Stimulated activated CD4-positive, alpha-beta T cell treated with anti-CD3 and anti-CD28 coated beads, TNF-alpha, amount 100 ng/mL, for 24 hours (primary cell): ENCODE measurements at places on chromosomes 2 and 18.

GRCh38 chr2:12931186-12931844 lies 214.6 kb downstream of the TRIB2 start:
- DNase-seq = no peak

- peak; percentile 46 for DNase-seq
These were observed at the start of gene TMEM237 for GRCh38 chr2:201643216-201643890. Gene TMEM237, minus strand, starts transcription at chr2:201643503. Its CDS starts 103 bp downstream, at chr2:201643400.

GRCh38 chr18:79904357-79905147 lies 46.9 kb downstream of the SLC66A2 start:
- DNase-seq = no peak

DNA sequence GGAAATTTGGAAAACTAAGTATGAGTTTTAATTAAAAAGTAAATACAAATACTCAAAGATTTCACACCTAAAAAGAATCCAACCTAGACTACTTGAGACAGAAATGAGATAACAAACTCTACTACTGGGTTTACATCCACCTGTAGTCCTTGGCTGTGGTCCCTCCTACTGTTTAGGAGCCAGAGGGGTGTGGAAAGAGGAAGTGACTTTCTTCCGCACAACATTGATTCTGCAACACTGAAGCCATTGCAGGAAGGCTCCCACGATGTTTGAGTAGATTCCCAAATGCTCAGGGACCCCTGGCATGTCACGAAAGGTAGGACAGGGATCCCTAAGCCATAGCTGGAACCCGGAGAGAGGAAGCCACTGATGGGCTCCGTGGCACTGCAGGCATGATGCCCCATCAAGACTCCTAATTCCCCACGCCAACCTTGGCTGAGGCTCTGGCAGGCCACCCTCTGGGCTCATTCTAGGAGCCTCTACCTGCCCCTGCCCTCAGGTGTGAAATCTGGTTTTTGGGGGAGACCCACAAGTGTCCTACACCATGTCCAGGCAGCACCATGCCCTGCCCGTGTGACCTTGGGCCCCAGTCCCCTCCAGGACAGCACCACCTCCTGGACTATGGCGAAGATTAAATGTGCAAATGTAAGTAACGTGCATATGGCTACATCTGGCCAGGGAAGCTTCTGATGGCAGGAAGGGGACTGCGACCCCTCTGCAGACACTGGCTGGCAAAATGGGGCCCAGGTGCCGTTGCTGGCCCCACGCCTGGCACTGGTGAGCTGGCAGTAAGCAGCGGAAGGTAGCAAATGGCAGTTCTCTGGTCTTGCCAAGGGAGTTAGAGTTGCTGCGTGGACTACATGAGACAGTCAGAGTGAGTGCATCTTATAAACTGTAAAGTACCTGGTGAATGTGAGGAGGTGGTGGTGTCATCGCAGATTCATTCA lies 38.2 kb upstream of the MAL start:
- no peak for DNase-seq

- no peak for DNase-seq
These were observed 15.5 kb upstream of the ABCB11 start for GRCh38 chr2:169046440-169047151.

GRCh38 chr2:225052703-225053102 lies 10.4 kb upstream of the DOCK10 start:
- no peak for DNase-seq

DNA sequence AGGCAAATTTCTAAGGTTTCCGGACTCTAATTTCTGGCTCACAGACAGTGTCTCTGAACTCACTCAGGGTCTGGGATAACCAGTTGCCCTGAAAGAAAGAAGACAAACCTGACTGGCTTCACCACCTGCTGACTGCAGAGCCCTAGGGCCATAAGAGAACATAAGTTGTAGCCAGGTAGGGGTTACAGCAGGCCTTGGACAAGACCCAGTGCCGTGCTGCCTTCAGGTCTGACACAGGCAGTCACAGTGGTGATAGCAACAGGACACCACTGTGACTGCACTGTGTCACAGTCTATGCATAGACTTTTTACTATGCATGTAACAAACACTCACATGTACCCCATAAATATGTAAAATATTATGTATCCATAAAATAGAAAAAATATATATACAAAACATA lies 508.5 kb downstream of the PID1 start:
- DNase-seq = no peak

DNA sequence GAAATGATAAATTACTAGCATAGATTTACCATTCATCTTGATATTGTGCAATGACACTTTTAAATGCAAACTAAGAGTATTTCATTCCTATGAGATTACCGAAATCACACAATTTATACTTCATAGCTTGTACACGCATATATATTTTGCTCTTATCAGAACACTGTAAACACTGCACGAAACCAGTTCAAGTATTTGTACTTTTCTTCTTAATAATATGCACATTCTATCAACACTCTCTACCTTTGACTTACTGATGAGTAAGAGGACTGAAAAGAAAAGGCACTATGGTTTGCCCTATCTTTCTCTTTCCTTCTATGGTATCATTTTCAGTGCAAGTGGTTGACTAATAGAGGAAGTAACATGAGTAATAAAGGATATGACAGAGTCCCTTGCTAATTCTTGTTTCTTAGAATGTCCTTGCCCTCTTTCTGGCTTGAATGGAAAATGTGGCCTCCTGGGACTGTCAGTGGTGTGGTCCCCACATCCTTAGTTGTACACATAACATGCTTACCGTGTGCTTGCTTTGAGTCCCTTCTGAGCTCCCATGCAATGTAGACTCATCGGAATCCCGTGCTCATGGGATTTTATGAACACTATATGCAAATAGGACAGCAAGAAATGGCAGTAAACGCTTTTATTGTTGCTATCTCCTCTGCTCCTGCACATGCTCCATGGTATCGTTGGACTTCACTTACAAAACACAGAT lies 363.5 kb upstream of the TNP1 start:
- no peak for DNase-seq

- no peak for DNase-seq
These were observed 25.2 kb upstream of the SIX3 start for GRCh38 chr2:44916291-44916690.

- DNase-seq = no peak
These were observed 73.4 kb upstream of the ST8SIA3 start for GRCh38 chr18:57278933-57279332.

GRCh38 chr2:197461057-197461456 lies 7.7 kb downstream of the COQ10B start:
- no peak for DNase-seq

DNA sequence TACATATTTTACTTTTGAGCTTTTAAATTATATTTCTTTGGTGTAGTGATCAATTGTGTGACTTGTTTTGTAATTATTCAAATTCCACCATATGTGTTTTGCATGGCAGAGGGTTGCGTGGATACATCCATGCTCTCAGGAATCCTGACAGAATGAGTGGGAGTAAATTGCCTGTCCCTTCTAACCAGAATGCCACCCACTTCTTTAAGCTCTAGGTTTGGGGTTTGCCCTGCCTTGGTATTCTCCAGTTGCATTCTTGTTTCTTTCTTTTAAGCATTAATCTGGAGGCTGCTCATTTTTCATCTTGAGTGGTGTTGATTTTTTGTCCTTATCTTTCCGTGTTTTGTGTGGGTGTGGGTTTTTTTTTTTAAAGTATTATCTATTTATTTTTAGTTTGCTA lies 360.0 kb downstream of the PTPRM start:
- DNase-seq = no peak

- DNase-seq = no peak
These were observed 9.7 kb upstream of the IL1RN start for GRCh38 chr2:113117541-113118262.

DNA sequence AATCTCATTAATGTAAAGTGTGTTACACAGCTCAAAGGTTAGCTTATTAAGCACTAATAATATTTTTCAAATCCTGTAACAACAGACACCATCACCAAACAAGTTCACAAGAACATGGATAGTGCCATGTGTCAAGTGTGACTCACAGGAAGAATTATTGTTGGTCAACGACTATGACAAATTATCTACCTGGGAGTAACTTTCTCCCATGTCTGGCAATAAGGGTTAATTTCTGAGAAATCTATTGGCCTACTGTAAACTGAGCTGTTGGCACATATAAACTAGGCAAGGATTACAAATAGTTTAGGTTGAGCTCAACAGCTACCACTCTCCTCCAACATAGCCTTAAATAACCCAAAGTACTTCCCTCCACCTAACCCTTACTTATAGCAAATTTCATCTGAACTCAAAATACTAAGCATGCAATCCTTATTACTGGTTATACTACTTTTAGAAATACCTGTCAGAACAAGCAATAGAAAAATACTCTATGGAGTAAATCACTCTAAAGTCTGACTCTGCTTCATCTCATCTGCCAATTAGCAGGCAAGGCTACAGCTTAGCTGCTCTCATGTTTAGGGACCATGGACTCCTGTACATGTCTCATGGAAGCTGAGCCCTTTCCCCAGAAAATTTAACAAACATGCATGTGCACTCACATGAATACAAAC lies 223.0 kb downstream of the NBAS start:
- no peak for DNase-seq

- no peak for DNase-seq
These were observed 8.4 kb upstream of the CREG2 start for GRCh38 chr2:101395545-101396315.

- DNase-seq = no peak
These were observed at the start of gene VWA3B for GRCh38 chr2:98086491-98087446. Gene VWA3B, plus strand, starts transcription at chr2:98087167. Its CDS starts 5,926 bp downstream, at chr2:98093093.

DNA sequence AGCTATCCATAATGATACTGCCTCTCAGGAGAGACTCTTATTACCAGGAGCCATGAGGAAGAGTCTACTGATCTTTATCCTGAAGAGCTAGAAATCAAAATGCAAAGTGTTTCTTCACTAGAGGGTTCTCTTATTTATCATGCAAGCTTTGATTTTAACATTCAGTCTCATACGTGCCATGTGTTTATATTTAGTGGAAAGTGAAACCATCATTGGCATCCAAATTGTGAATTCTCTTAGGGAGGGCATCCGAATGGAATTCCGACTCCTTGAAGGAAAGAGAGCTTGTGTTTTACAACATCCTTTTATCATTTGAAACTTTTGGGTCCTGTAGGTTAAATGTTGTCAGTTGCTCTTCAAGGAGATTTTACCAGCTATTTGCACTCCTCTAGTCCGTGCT lies 170.4 kb upstream of the SESTD1 start:
- DNase-seq = no peak

DNA sequence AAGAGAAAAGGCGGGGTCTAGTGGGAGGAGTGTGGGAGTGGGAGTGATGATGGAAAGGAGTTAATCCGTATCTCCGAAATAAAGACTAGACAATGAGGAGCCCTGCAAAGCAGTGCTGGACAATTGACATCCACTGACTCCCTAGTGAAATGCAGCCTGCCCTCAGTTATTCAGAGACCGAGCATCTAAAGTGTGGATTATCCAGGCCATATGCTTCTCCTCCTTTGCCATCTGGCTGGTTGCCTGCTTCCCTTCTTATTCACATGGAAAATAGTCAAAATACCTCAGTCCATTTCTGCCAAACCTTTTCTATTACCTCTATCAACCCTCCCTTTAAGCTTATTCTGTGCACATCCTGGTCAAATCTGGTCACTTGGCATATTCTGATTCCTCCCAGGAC lies 288.8 kb upstream of the SIX3 start:
- no peak for DNase-seq

DNA sequence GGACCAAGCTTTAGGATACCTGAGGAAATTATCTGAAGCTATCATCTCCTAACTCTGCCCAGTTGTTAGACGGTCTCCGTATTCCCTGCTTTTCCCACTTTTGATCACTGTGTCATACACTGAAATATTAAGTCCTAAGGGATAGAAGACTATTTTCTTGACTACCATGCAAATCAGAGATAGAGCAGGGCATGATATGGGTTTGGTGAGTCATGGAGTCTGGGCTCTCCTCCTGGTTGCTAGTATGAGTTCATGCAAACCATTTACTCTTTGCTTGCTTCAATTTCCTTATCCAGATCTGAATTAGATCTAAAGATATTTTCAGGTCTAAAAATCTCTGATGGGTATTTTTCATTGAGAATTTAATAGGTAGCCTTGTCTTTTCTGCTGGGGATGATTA lies 55.0 kb downstream of the EHBP1 start:
- no peak for DNase-seq

GRCh38 chr18:49276680-49277079 lies 183.8 kb downstream of the DYM start:
- DNase-seq = no peak

DNA sequence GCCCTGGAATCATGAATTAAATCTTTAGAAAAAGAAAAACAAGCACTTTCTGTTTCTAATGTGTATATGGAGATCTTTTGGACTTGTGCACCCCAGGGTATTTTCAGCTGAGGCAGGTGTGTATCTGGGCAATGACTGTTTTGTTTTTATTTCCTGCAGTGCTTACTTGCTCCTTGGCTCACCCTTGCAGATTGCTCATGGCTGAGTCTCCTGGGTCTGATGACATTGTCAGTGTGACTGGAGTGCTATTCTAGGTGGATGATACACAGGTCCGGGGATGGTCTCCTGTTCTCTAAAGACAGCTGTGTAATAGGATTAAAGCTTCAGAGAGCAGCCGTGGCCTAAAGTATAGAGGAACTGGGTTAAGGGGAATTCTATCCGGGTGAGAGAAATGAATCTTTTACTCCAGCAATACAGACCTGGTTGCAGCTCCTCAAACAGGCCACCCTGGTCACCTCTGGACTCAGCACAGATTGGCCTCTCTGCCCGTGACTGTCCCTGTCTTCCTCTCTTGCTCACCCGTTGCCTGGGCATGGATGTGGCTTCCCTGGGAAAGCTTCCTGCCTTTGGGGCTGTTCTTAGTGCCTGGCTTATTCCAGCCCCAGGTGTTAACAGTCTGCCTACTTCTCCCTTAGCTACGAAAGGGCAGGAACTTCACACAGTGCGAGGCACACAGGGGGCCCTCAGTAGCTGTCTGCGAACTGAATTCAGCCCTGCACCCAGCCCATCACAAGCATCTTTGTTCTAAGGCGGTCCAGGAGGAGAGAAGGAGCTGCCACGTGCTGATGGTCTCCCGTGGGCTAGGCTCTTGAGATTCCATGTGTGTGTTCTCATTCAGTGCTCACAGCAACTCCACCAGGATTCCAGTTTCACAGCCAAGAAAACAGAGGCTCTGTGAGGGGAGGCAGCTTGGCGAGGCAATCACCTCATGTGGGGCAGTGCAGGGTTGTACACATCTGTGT lies 84.3 kb downstream of the ACOXL start:
- DNase-seq = no peak

DNA sequence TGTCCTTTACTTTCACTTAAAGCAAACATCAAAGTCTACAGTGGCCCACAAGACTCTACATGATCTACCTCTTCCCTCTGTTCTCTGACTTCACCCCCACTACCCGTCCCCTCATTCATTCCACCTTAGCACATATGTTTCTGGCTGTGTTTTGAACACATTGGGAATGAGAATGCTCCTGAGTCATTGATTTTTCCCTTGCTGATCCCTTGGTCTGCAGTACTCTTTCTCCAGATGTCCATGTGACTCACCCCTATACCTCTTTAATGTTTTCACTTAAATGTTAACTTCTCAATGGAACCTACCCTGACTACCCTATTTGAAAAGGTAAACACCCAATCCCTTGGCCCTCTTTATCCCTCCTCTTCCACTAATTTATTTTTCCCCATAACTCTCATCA lies 30.7 kb upstream of the FRZB start:
- no peak for DNase-seq

- no peak for DNase-seq
These were observed 254.0 kb upstream of the RBMS1 start for GRCh38 chr2:160747501-160748170.

- no peak for DNase-seq
These were observed 213.8 kb downstream of the AFF3 start for GRCh38 chr2:99928470-99929053.

GRCh38 chr2:68203587-68203986 lies 45.9 kb downstream of the PNO1 start:
- no peak for DNase-seq
